ENCODE measurements at places on chromosomes 2 and 18. TPM values are rescaled to one million over a fixed set of nuclear protein-coding genes. Genes with fewer than 3 reads are reported as not detected.

Gene MATN3
- total RNA-seq, result not detected

Gene TLX2
- not detected for total RNA-seq

Gene ATP9B
- total RNA-seq, result 17.6 TPM

Gene C2orf66
- not detected for total RNA-seq

Gene NLRC4
- total RNA-seq, result 0.15 TPM

Gene SEMA4C
- 23.3 TPM for total RNA-seq

Gene STARD6
- total RNA-seq, result not detected

Measured in right atrium auricular region (tissue), 2 donors.